ENCODE measurements at places on chromosomes 12 and 14.

GRCh38 chr14:95478309-95478708 lies 38.1 kb downstream of the SYNE3 start:
- no peak for DNase-seq

DNA sequence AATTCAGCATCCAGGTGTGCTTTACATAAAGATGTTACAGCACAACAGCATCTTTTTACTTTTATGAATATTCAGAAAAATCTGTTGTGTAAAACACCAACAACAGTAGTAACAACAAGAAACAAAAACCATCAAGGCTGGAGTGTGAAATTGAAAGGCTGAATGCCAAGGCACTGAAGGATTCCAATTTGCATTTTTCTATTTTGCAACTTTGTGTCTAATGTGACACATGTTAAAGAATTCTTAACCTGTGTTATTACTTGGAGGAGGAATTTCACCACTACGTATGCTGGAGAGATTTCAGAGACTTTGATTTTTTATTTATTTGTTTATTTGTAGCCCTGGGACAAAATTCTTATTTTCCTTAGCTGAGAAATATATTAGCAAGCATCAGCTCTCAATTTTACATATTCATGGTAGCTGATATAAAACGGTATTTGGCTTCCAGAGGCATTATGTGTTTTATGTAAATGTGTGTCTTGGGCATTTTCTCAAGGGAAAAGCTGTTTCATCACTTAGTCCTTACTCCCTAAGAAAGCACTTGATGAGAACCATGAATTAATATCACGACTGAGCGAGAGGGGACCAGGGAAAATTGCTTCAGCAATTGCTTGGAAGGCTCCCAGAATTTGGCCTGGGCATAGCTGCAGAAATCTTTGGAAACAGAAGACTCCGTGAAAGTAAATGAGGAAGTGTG lies 475.4 kb downstream of the TMEM132D start:
- no peak for DNase-seq

GRCh38 chr12:49341777-49342065 lies 4.7 kb upstream of the C1QL4 start:
- no peak for DNase-seq

- no peak for DNase-seq
These were observed 124.0 kb upstream of the CPM start for GRCh38 chr12:69056743-69057515.

DNA sequence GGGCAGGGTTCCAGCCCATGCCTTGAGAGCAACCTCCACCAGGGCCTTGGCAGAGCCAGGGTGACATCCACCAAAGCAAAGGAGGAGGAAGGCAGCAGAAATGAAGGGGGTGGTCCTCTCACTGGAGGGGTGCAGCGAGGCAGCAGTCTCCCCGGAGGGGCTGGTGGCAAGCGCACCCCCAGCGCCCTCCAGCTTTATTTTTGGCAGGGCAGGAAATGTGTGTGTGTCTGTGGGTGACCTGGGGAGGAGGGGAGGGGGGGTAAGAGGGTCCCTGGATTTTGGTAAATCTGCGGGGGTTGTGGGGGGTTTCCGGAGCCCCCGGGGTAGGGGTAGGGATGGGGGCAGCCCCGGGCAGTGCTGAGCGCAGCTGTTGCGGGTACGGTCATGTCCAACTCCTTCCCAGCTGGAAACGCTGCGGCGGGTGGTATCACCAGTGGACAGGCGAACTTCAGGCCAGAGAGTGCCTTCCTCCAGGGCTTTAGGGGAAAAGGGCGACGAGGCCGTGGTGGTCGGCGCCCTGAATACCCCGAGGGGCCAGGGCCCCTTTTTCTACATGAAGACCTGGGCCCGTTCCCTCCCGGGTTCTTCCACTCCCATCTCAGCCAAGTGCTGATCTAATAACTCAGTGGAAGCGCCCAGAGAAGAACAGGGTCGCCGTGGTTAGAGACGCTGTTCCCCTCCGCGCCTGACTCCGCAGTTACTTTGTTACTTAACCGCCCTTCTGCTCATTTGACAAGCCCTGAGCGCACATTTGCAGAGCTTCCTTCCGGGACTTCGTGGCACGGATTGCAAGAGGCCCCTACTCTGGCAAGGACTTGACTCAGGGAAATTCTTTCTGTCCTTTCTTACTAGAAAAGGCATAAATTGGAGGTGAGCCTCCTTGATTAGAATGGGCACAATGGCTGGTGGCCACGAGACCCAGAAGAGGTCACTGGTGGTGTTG lies 55.2 kb downstream of the FOS start:
- no peak for DNase-seq

DNA sequence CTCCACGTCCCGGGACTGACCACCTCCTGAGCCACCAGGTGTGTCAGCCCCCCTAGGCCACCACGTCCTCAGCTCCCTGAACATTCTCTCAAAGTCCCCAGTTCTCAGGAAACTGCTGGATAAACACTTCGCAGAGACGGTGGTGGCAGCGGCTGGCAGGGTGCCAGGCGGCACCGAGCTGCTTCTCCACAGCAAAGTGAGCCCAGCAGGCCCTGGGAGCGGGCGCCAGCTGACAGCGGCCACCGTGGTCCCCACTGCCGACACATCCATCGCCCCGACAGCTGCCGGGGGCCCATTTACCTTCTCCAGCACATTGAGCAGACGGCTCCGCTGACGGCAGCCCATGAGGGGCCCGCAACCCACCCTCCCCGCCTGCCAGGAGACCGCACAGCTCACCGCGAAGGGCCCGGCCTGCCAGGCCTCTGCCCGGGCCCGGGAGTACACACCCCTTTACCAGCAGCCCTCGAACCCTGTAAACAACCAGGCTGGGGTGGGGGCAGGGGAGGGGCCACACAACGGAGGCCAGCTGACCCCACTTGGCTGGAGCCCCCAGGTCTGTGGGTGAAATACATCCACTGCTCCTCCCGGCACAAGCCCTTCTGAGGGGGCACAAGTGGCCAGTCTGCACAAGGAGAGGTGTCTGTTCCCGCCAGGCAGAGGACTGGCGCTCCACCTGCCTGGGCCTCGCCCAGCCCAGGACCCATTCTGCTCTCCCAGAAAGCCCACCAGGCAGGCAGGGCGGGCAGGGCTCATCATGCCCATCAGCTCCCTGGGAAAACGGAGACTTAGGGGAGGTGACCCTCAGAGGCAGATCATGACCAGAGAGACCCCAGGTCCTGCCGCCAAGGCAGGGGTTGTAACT lies 10.5 kb downstream of the AKT1 start:
- no peak for DNase-seq

DNA sequence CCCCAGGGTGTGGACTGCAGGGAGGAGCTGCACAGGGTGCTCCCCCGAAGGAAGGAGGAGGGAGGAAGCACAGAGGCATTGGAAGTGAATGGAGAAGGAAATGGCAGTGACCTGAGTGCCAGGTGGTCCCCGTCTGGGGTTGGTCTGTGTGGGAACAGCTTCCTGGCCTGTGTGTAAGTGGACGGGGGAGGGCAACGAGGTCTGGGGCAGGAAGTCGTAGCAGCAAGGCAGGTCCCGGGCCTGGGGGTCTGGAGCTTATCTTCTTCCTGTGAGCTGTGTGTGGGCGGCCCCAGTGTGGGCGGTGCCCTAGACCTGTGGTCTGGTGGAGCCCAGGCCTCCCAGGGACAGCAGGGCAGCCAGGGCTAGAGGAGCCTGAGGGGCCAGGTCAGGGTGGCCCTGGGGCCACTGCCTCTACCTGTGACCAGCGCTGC lies 382.1 kb downstream of the TMEM121 start:
- DNase-seq = peak; percentile 85

GRCh38 chr14:97381309-97381708 lies 584.1 kb downstream of the VRK1 start:
- no peak for DNase-seq

GRCh38 chr12:19316425-19316824 lies 122.9 kb upstream of the AEBP2 start:
- no peak for DNase-seq

DNA sequence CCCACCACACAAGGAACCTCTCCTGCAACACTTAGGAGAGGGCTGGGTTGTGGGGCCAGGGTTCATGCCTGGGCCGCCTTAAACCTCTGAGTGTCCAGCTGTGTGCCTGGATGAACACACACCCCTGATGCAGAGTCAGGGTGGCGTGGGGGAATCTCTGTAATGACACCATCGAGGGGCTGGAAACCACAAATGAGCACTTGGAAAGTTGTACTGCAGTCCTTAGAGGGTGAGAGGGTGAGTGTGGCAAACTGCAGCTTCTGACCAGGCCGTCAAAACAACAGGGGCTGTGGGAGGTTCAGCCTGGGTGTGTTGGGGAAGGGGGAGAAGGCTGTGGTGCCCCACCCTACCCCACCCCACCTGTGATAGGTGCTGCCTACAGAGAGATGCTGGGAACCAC lies 12.4 kb upstream of the KRT5 start:
- no peak for DNase-seq

- no peak for DNase-seq
These were observed 74.0 kb downstream of the TSPAN9 start for GRCh38 chr12:3150931-3151835.

DNA sequence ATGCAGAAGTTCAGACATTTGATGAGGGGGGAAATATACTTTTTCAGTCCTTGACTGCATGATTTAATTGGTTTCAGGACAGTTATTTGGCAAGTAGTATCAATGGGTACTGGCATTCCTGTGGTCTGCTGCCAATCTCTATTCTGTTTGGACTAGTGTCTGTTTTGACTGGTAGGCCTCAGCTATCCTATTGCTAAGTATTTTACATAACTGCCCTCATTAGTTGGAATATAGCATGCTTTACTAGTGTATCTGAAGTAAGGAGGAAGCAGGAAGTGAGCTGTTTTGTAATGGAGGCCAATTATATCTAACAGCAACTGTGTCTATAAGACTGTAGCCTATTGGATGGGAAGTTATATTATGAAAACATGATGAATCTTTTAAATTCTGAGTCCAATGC lies 104.3 kb downstream of the FLRT2 start:
- DNase-seq = no peak
